ENCODE measurements at places on chromosomes 6 and 20.
A peak's percentile ranks its signal among the peaks of the same experiment; 100 is the strongest.

DNA sequence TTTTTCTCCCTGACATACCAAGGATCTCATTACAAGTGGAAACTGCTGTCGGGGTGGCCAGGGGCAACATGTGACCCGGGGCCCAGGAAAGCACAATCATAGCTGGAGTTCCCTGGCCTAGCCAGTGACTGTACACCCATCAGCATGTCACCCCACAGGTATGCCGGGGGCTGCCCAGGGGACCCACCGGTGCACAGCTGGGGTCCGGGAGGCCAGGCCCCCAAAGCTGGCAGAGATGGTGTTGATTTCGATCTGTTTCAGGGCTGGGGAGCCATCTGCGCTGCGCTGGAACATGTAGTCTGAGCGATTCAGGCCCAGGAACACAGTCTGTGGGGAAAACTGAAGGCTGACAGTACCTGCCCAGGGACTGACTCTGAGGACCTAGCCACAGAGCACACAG is 13.3 kb downstream of the GSS start:
- DNase-seq = no peak

GRCh38 chr6:145420599-145420998 is 314.7 kb downstream of the EPM2A start:
- no peak for DNase-seq

GRCh38 chr20:32819992-32820697 is 391 bp downstream of the MAPRE1 start:
- peak; percentile 83 for DNase-seq

DNA sequence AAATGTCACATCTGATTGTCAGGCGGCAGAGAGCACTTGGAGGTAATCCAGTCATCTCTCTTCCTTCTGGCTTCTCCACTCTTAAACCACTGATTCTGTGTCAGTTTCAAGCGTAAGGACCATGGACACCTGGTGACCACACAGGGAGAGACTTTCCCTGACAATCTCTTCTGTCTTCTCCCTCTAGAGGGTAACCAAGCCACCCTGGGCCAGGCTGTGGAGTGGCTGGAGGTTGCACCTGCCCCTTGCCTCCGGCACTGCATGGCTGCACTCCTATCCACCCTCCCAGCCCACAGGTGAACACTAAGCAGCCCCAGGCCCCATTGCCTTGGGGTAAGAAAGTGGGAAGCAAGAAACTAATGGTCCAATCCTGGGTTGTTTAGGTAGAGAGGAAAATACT is 78.7 kb downstream of the BFSP1 start:
- DNase-seq = no peak

GRCh38 chr6:44099192-44099591 is 28.1 kb downstream of the MRPL14 start:
- DNase-seq = no peak

GRCh38 chr6:115573861-115574260 is 486.8 kb downstream of the FRK start:
- DNase-seq = no peak
